Hematopoietic multipotent progenitor cell (in vitro differentiated cells): ENCODE measurements at places on chromosomes 12 and 14.

- DNase-seq: no peak
Observed at GRCh38 chr12:87920139-87920538, 109.1 kb downstream of the C12orf50 start.

DNA sequence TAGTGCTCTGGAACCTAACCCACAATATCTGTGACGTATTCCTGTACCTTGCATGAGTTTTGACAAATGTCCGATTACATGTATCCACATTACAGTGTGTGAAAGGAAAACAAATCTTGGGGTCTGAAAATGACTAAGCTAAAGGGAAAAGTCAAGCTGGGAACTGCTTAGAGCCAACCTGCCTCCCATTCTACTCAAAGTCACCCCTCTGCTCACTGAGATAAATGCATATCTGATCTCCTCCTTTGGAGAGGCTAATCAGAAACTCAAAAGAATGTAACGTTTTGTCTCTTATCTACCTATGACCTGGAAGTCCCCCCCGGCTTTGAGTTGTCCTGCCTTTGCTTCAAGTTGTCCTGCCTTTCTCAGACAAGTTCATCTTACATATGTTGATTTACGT lies 34.0 kb upstream of the KIF21A start:
- DNase-seq: no peak

DNA sequence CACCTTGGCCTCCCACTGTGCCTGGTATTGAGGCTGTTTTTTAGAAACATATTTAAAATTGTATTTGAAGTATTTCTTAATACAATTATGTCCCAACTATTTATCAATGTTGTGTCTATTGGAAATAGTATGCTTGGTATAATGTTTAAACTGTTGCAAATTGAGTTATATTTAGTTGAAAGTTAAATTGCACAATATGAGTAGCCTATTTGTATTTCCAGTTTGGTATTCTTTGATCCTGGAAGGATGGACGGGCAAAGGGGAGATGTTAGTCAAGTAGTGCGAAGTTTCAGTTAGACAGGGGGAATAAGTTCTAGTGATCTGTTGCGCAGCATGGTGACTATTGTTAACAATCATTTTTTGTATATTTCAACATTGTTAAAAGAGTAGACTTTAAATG lies 111.5 kb downstream of the NUBPL start:
- DNase-seq: no peak

- DNase-seq: peak; percentile 86
Observed at GRCh38 chr12:53267999-53268629, at the start of gene ESPL1. Gene ESPL1 (plus strand): TSS chr12:53268299. CDS start chr12:53268767, 468 bp downstream.

DNA sequence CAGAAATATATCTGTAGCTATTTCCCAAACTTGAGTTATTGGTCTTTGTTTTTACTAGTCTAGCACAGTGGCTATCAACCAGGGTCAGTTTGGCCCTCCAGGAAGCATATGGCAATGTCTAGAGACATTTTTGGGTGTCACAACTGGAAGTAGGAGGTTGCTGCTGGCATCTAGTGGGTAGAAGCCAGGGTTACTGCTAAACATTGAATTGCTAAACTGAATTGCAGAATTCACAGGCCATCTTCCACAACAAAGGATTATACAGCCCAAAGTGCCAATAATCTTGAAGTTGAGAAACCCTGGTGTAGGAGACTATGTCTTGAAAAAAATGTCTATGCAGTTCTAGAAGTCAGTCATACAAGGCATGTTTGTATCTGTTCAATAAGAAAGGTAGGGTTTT lies 27.7 kb downstream of the ARHGAP5 start:
- DNase-seq: no peak

GRCh38 chr12:85516667-85517325 lies 236.8 kb downstream of the ALX1 start:
- DNase-seq: no peak

DNA sequence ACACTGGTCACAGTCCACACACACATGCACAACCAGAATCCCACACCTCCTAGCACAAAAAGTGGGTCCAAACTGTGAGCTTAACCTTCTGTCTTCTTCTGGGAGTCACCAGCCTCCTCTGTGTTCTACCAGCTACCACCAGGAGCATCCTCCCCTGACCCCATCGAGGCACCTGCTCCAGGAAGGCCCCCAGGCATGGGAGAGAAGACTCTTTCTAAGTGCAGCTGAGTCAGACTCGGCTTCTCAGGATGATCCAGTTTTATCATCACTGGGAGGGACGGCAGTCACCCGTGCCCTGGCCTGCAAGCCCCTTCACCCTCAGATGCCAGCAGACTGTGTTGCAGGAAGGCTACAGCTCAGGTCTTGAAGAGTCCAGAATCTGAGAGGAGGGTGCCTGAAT lies 7.9 kb upstream of the ENDOU start:
- DNase-seq: no peak

DNA sequence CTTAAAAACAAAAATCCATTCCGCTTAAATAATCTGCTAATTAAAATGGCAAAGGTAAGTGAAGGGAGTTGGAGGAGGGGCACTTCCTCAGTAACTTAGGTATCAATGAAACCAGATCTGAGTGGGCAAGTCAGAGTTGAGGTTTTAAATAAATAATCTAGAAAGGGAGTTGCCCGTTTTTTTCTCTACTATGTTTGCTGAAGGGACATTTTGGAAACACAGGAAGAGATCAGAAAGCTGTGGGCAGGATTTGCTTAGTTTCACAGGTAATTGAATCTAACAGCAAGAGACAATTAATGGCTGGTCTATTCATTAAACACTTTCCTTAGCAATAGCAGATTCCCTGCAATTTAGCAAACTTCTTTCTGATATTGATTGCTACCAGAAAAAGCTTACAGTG lies 186.0 kb upstream of the ABCD2 start:
- no peak for DNase-seq

- DNase-seq: peak; percentile 78
Observed at GRCh38 chr12:1605129-1606020, 11.0 kb upstream of the FBXL14 start.

GRCh38 chr14:52015411-52016030 lies 26.2 kb downstream of the RTRAF start:
- no peak for DNase-seq

GRCh38 chr14:74142523-74142922 lies 57.8 kb downstream of the LIN52 start:
- DNase-seq: no peak

DNA sequence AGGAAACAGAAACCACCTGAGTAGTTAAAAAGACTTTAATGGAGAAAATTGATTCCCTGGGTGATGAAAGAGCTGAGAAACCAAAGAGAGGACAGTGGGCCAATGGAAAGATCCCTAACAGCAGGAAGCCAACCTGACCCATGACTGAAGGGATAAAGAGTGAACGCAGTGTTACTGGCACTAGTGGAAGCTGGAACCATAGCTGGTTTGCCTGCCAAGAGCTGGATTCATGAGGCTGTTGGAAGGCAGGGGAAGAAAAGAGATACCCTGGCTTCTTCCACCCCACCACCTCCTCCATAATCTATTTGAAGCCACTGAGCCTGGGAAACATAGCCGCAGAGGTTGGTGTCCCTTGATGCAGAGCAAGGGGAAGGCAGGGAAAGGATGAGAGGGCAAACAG lies 125.5 kb upstream of the PRKD1 start:
- no peak for DNase-seq

DNA sequence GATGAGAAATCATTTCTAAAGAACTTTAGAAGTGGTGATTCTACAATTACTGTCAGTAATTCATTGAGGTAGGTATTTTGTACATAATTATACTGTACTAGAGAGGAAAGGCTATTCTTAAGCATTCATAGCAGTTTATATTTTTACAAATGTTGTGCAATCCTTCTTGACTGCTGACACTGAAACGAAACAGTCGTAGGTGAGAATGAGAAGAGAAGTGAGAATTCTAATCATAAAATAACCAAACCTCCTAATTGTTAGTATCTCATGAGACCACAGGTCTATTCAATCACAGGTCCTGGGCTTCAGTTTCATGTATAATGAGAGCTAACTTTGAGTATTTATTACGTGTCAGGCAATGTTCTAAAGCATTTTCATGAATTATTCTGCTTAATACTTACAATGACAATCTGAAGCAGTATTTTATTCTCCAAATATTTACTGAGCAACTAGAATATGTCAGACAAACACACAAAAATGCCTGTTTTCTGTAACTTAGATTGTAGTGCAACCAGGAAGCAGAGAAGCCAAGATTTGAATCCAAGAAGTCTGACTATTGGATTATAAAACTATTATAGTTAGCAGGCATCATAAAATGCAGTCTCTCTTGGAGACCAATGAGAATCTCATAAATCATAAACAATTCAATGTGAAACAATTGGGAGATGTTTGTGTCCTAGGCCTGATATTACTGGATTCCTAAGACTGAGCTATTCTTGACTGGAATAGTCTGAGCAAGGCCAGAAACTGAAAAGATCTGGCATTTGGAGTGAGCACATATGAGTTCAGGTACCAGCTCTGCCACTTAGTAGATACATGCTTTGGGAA lies 24.3 kb downstream of the RERG start:
- DNase-seq: no peak

DNA sequence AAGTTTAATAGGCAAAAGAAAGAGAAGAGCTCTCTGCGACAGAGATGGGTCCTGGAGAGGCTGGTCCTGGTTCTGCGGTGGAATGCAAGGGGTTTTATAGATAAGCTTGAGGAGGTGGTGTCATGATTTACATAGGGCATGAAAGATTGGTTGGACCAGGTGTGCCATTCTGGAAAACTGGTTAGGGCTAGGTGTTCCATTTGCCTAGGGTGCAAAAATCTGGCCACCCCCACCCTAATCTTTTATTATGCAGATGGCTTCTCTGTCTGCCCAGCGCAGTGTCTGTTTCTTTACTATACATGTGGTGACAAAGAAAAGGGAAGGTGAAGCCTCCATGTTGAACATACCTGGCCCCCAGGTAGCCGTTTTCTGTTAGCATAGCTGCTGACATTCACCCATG lies 65.4 kb downstream of the ERC1 start:
- DNase-seq: no peak

DNA sequence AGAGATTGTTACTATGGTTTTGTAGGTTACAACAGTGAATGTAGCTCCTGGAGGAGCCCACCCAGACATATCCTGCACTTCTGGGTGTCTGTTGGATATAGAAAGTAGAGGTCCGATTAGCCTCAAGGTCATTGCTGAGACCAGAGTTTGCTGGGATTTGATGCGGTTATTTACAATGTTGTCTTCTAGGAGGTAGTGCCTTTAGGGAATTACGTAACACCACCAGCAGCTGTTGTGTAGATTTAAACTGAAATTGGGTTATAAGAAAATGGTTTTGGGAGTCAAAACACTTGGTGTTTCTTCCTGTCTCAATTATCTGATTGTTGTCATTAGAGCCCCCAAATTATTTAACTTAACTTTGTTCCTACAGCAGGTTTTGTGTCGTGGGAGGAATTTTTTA lies 225.3 kb upstream of the PELI2 start:
- no peak for DNase-seq

DNA sequence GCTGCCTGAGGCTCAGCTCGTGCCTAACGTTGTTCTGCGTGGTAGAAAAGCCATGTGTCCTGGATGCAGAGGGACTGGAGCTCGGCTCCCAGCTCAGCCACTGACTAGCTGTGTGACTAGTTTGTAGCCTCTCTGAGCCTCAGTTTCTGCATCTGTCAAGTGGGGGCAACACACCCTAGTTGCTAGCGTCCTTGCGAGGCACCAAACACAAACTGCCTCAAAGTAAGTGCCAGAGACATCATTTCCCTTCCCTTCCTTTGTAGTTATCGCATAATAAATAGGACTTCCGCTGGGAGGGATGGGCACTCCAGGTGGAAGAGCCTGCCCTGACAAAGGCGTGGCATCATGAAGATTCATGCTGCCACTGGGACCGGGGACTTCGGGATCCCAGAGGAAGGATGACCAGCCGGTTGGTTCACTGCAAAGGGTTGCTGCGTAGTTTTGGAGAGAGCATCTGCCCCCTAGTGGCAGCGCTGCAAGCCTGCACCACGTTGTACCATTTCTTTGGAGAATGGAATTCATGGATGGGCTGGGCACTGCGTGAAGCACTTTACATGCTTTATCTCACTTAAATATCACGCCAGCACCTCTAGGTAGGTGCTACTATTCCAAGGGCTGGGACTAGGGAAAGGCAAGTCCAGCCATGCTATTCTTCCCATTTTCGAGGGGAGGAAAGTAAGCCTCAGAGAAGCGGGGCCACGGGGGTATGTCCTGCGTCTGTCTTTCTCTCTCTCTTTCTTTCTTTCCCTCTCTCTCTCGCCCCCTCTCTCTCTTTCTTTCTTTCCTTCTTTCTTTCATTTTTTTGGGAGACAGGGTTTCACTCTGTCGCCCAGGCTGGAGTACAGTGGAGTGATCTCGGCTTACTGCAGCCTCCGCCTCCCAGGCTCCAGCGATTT lies 4.6 kb downstream of the CCDC197 start:
- peak; percentile 59 for DNase-seq

- peak; percentile 58 for DNase-seq
Observed at GRCh38 chr12:54364413-54364812, at the start of gene GPR84. Gene GPR84 (minus strand): TSS chr12:54364486. CDS start chr12:54363851, 635 bp downstream.

DNA sequence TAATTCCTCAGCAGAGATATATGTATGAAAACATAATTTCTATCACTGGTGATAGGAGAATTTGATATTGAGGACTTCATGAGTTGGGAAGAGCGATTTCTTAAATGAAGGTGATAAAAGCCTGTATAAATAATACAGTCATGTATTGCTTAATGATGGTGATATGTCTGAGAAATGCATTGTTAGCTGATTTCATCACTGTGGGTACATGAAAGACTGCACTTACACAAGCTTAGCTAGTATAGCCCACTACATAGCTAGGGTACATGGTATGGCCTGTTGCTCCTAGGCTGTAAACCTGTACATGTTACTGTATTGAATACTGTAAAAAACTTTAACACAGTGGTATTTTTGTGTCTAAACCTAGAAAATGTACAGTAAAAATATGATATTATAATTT lies 63.4 kb downstream of the ANO4 start:
- DNase-seq: no peak

DNA sequence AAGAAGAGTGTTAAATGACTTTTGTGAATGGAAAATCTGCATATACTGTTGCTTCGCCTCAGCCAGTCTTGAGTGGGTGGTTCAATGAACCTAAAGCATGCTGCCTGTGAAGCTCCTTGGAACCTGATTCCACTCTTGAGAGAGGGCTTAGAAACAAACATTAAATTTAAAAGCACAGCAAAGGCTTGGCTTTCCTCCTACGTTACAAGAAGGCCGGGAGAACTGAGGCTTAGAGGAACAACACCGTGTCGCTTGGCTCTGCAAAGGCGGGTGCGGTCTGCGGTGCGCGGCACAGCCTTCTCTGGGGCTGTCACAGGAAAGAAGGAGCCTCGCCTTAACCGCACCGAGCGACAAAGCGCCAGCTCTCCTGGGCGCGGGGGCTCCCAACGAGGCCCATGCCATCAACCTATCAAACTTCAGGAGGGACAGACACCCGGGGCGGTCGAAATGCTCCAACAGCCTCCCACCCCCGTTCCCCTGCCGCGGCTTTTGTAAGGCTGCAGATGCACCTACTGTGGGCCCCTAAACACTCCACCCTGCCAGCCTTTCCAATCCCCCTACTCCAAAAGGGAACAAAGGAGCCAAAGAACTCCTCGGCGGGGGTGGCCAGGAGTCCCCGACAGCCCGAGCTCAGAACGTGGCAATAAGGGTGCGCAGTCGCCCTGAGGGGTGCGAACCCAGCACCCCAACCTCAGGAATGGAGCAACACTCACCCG lies 729 bp downstream of the OSBPL8 start:
- peak; percentile 83 for DNase-seq
